NCI-H524 (cell line): ENCODE measurements at places on chromosomes 13 and 19.
A peak's percentile ranks its signal among the peaks of the same experiment; 100 is the strongest.

DNA sequence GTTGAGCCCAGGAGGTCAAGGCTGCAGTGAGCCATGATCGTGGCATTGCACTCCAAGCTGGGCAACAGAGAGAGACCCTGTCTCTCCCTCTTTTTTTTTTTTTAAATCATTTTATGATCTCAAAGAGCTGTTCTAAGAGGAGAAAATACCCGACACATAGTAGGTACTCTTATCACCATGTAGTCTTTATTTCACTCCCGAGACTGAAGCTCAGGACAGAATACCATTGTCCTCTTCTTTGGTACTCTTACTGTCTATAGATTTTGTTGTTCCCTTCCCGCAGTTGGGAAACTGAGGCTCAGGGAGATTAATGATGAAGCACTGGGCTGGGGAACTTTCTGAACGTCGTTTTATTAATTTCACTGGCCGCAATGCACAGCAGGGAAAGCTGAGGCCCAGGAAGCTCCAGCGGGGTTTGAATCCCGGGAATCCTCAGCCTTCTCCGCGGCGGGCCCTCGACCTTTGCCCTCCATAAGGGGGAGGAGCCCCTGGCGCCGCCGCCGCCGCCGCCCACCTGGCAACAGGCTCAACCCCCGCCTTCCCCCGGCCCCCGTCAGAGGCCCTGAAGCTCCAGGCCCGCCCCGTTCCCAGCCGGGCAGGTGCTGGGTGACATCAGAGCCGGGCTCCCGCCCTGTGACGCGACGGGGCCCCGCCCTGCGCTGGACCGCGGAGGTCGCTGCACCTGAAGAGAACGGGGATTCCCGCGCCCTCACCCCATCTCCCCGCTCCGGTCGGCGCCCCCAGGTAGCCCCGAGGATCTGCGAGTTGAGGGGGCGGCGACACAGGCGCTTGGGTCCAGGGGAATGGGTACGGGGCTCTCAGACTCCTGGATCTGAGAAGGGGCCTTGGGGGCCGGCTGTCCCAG lies 1.6 kb downstream of the MYH14 start:
- no peak for DNase-seq

GRCh38 chr13:50357136-50357535 lies 341.9 kb downstream of the KCNRG start:
- no peak for DNase-seq

DNA sequence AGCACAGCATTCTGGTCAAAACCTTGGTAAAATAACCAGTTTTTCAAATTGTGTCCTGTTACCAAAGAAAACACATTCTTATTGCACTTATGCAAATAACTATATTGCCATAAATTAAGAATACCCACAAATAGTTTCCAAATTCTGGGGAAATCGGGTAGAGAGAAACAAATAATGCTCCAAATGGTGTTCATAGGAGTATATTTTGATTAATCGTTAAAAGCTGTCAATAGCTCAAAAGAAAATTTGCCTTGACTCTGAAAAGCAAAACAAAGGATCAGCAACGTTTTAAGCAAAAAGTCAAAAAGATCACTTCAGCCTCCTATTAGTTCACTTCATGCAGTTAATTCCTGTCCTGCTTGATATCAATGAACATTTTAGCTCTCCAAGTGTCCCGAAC lies 22.2 kb upstream of the CEACAM21 start:
- no peak for DNase-seq

GRCh38 chr19:46232029-46232428 lies 2.5 kb downstream of the IGFL1 start:
- no peak for DNase-seq

GRCh38 chr13:67277581-67277980 lies 47.4 kb upstream of the PCDH9 start:
- DNase-seq, result no peak

DNA sequence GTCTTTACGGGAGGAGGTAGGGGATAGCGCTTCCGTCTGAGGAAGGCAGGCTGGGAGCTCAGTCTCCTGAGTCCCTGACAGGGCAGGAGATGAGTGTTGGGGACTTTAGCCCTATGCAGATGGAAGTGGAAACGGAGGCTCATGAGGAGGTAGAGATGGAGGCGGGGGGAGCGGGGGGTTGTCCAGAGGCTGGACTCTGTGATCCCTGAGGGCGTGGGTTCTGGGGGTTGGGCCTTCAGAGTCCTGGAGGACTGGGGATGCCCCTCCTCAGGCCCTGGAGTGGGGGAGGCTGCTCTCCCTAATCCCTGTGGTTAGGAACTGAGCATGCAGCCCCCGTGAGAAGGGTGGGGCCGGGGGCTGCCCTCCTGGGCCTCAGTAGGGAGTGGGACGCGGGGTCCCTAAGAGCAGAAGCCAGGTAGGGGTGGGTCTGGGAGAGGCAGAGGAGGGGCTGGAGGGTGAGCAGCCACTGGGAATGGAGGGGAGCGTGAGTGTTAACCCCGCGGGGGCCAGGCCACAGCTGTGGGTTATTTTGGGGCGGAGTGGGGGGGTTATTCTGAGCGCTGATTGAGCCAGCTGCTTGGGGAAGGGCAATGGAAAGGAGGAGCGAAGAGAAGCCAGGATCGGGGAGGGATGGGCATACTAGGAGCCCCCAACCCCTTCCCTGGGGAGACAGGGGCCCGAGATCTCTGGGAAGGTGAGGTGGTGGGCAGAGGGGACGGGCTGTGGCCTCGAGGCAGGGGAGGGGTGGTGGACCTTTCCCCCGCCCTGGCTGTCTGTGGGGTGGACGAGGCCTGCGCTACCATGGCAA lies 2.8 kb downstream of the GRIN2D start:
- DNase-seq, result no peak

DNA sequence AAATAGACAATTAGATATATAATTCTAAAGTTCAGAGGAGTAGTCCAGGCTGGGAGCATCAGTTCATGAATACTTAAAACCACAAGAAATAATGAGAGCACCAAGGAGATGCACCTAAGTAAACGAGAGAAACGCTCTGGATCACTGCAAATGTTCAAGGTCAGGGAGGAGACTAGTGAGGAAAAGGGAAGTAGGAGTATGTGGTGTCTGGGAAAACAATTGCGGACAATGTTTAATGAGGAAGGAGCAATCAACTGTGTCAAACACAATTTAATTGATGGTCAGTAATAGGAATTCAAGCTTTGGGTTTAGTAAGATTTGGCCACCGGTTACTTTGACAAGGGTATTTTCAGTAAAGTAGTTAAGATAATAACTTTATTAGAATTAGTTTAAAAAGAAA lies 652.2 kb downstream of the DACH1 start:
- DNase-seq, result no peak

DNA sequence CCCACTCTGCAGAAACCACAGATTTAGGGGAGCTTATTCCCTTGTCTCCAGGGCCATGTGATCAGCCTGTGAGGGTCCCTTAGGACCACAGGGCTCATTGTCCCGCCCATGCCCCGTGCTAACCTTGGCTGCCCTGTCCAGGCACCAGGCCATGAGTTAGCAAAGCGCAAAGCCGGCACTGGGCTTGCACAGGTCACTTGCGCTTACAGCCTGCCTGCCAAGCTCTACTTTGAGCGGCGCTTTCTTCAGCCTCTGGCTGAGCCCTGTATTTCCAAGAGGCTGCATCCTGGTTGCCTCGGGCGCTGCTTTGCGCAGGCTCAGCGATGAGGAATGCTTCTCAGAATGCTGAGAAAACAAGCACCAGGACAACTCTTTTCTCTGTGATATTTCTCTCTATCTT lies 188.0 kb downstream of the TDRD3 start:
- no peak for DNase-seq

GRCh38 chr13:68714292-68714691 lies 1393.3 kb upstream of the ATXN8OS start:
- no peak for DNase-seq

GRCh38 chr13:112058941-112059340 lies 8.0 kb upstream of the SOX1 start:
- DNase-seq, result no peak

GRCh38 chr13:73898276-73898675 lies 235.9 kb downstream of the KLF12 start:
- no peak for DNase-seq

GRCh38 chr13:75579529-75579928 lies 29.9 kb downstream of the UCHL3 start:
- no peak for DNase-seq

GRCh38 chr19:5147978-5148793 lies 179.3 kb downstream of the KDM4B start:
- DNase-seq, result no peak

DNA sequence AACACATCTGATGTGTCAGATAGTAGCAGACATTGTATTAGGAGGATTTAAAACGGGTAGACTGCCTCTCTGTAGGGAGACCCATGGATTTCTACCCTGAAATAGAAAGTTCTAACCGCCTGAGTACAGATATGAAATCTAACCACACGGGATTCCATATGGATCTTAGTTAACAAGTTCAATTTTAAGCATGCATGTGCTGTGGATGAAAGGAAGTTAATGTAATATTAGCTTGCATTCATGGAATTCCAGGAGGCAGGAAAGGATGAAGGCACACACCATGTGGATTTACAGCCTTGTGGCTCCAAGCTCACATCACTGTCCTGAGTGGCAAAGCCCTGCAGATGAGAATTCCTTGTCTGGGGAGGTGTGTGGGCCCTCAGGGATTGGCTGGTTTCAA lies 120.6 kb upstream of the IRS2 start:
- DNase-seq, result no peak

GRCh38 chr13:34247596-34247995 lies 429.6 kb downstream of the RFC3 start:
- no peak for DNase-seq

GRCh38 chr13:36130552-36131221 lies 495 bp downstream of the DCLK1 start:
- peak; percentile 34 for DNase-seq

DNA sequence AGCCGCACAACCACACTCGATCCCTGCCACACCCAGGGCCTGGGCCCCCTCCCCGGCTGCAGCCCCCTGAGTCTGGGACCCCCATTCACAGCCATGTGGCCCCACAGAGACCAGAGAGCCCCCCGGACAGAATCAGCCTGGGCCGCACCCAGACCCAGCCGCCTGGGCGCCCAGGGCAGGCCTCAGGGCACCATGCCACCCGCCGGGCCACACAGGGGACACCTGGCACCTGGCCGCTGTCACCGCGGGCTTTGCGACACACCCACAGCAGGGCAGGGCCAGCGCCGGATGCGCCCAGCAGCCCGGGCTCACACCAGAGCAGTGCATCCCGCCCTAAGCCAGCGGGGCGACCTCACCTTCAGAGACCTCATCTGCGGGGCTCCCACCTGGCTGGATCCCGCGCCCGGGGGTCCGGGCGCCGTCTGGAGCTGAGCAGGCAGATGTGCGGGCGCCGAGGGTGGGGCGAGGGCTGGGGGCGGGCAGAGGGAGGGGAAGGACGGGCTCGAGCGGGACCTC lies 443 bp downstream of the TBXA2R start:
- DNase-seq, result no peak

DNA sequence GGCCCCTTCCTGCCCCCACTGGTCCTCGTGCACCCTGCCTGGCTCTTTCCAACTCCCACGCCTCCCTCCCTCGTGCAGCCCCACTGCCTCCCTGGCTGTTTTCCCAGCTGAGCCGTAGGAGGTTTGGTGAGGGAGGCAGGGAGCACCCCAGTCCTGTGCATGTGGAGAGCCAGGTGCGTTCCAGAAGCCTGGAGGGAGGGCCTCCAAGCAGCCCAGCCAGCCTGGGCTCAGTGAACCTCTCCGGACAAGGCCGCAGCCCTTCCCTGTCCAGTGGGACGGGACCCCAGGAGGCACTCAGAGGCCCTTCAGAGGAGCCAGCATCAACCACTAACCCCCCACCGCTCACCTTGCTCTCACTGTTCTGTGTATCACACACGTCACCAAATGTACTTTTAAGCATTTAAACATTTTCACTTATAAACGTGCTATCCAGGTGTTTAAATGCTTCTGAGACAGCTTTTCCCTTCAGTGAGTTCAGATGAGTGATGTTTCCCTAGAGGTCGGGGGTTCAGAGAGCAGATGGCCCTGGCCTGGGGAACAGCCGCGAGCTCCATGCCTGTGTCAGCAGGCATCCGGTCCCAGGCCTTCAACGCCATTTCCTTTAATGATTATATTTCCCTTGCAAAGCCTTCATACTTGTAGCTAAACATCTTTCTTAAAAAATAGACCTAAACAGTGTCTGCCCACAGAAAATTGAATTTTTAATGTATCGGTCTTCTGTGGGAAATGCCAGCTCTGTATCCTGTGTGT lies 122.6 kb downstream of the ATP11A start:
- DNase-seq, result no peak

DNA sequence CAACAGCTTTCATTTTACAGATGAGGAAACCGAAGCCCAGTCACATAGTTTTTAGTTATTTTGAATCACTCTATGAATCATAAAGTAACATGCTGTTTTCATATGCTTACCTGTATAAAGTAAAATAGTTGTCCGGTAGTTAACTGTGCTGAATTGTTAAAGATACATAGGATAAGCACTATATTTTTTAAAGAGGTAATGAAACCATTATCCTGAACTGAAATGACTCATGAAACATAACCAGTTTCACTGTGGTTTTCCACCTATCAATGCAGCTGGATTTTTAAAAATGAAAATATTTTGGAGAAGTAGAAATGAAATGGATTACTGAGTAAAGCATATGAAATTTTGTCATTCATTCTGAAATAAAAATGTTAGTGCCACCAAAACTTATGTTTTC lies 655.0 kb downstream of the OLFM4 start:
- DNase-seq, result no peak

DNA sequence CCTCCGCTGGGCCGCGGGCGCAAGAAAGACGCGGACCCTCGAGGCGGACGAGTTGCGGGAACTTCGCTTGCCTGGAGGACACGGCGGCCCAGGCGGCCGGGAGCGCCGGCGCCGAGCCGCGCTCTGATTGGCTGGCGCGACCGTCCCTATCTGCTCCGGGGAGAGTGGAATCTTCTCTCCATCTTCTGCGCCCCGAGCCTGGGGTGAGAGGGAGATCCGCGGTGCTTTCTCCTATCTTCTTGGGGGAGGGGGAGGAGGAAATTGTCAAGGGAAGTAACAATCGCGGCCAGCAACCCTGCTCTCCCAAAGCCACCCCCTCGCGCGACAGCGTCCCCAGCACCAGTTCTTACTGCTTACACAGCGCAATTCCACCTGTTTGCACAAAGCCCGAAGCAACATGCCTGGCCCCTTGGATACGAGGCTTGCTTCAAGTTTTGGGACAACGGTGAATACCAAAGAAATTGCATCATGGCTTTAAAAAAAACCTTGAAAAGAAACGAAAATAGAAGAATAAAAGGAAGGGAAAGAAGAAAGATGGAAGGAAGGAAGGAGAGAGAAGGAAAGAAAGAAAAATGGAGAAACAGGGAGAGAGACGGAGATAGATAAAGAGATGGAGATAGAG lies 4.8 kb downstream of the SOX21 start:
- DNase-seq, result peak; percentile 44

GRCh38 chr13:26872525-26873385 lies 112.2 kb upstream of the GPR12 start:
- DNase-seq, result peak; percentile 66
